ENCODE measurements at places on chromosomes 2 and 18.
A peak's percentile ranks its signal among the peaks of the same experiment; 100 is the strongest.

GRCh38 chr2:165016772-165017411, 61.6 kb upstream of the SLC38A11 start:
- peak; percentile 20 for DNase-seq

DNA sequence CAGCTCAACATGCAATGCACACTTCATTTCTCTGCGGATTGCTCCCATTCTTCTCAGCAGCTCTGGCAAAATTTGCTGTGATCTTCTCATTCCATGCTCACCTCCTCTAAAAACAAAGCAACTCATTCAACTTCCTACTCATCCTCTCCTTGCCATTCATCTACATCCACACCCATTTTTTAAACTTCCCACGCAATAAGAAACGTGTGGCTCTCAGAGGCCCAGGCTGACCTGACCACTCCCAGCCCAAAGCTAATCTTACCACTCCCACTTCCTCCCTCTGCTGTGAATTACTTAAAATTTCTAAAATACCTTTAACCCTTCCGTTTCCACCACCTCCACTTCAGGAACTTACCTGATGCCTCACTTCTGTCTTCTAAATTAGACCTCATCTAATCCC, 15.2 kb downstream of the ABCB11 start:
- no peak for DNase-seq

DNA sequence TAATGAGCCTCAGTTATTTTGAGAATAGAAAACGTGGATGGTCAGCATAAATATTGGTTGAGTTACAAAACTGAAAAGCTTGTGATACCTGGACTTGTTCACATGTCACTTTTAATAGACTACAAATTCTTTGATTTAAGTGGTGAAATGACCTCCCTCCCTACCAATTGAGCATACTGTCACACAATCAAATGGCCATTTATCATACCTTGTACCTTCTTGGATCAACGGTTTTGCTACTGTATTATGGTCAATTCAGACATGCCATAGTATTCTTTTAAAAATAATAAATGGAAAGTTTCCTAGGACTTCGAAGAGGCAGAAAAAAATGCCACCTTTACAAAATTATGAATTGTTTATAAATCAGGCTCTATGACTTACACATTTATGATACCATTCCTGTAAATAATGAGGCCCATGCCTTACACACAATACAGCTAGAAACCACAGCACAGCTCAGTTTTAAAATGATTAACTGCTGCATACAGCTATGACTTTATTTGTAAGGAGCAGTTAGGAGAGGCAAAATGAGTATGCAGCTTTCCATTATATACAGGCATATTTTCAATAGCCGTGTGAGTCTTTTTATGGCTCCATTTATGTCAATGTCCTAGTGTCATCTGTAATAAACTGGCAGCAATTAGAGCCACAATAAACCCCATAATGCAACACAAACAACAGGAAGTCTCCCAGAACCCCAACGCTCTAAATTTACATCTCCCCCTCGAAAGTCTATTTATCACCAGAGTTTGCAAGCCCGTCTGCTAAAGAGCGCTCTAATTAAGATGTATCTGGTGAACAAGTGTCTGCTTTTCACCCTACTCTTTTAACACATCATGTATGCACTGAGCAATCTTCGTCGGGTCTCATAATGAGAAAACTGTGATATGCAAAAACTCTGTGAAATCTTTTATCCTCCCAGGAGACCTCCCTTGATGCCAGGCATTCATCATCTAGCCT, 176.1 kb downstream of the ZNF521 start:
- DNase-seq, result no peak

- no peak for DNase-seq
Measured at GRCh38 chr2:233360771-233361176, 6.5 kb downstream of the DGKD start.

DNA sequence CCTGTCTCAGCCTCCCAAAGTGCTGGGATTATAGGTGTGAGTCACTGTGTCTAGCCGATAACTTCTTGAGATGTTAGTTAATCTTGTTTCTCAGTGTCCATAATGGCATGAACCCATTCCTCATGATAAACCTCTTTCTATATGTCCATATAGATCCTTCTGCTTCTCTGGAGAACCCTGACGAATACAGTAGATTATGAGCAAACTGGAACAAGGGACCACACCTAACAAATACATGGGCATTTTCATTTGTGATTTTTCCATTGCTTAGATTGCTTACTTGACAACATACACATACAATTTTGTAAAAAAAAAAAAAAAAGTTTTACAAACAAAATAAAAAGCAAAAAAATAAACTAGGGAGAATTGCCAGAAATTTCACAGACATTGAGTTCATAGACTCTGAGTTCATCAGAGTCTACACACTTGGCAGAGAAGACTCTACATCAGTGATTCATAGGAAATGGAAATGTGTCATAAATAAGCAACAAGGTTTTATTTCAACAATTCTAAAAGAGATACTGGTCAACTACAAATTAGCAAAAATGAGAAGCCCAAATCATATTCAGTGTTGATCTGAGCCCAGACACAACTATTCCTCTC, 96.7 kb downstream of the GALR1 start:
- DNase-seq, result no peak

DNA sequence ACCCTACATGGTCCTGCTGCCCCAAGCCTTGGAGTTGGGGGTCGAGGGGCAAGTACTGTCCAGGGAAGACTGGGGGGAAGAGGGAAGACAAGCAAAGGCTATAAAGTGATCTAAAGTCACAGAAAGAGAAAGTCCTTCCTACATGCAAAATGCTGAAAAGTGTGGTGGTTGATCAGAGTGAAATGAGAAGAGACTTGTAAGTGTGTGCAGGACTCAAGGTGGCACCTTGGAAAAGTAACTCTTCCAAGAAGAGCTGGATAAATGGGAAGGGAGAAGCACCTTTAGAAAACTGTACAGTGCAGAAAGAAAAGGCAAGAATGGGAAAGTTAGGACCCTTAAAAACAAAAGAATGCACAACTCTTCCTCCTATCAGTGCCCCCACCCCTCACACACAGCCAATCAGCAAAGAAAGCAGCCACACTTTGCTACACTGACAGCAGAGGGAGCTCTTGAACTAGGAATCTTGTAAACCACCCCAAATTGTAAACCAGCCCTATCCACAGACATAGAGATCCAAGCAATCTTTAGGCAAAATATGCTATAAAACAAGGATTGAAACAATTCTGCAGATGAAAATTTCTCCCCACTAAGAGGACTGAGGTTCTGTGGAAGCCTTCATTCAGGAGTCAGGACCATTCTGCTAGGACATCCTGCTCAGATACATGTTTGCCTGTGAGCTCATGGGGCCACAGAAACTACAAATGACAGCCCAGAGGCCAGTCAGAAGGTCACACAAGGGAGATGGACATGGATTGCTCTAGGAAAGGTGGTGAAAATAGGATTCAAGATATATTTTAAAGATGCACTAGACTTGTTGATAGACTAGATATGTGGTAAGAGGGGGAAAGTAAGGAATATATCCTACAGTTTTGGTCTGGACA, 146.4 kb downstream of the FTCDNL1 start:
- no peak for DNase-seq

- DNase-seq, result no peak
Measured at GRCh38 chr2:66439812-66440542, 5.1 kb downstream of the MEIS1 start.

DNA sequence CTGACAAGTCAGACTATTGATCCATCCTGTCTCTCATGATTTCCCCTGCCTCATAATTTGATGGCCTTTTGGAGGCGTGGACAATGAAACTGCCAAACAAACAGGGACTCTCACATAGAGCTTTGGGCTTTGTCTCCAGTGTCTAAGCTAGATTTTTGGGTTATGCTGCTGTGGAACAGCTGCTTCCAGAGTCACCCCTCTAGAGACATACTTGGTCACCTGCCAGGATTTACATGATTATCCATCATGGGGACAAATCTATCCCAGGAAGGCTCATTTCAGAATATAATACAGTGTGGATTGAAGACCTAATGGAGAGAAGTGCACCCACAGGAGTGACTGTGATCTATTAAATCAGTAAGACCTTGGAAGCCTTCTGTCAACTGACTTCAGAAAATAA, 159.6 kb downstream of the SLC8A1 start:
- no peak for DNase-seq

GRCh38 chr18:50679056-50679455, 119.2 kb downstream of the MAPK4 start:
- DNase-seq, result no peak

- peak; percentile 84 for DNase-seq
Measured at GRCh38 chr2:98704499-98705332, 26.2 kb downstream of the MGAT4A start.

DNA sequence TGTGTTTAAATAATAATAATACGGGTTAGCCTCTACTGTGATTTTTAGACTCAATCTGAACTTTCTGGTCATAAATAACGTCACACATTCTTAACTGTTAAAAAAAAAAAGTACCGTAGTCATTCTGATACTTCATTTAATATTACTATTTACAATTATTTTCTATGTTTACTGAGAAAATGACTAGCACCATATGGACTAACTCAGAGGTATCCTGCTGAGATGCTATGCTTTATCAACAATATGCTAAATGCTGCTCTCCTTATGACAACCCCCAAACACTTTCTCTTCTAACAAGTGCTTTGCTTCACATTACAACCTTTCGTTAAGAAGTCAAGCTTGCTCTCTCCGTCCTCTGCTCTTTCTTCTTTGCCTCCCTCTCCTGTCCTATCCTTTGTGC, 182.1 kb downstream of the AFF3 start:
- no peak for DNase-seq

DNA sequence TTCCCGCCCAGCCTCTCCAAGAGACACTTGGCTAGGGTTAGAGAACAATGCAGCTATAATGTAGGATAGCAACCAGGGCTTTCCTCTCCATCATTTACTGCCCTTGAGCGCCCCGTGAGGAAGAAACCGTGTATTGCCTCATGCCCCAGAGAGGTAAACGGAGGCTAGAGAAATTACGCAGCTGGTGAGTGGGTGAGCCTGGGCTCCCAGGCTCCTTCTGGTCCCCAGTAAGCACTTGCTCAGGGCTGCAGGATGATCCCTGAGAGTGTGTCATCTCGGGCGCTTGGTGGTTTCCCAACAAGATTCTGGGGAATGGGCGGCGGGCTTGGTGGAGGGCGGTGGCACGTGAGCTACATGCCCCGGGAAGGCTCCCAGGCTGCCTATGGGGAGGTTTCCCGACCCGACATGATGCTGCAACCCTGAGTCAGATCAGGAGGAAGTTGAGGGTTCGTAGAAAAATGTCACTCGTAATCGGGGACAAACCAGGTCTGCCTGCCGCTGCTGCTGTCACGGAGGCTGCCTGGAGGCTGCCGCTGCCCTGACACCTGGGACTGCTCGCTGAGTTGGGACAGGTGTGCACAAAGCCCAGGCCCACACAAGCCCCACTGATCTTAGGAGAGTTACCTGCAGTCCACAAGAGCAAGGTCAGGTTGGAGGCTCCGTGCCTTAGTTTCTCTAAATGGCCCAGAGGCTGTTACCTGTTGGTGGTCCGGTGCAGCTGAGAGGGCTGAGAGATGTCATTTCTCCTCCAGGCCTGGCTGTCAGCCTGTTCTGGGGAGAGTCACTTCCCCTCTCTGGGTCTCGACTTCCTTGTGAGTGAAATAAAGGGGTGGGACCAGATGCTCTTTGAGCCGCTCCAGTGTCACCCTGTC, at the start of gene GPR55:
GPR55 (minus strand) TSS at position 773 of the 872 bp plus-strand sequence. CDS start 14,280 bp downstream, outside the sequence.
- no peak for DNase-seq

- DNase-seq, result no peak
Measured at GRCh38 chr2:73426176-73426575, 40.5 kb downstream of the ALMS1 start.

DNA sequence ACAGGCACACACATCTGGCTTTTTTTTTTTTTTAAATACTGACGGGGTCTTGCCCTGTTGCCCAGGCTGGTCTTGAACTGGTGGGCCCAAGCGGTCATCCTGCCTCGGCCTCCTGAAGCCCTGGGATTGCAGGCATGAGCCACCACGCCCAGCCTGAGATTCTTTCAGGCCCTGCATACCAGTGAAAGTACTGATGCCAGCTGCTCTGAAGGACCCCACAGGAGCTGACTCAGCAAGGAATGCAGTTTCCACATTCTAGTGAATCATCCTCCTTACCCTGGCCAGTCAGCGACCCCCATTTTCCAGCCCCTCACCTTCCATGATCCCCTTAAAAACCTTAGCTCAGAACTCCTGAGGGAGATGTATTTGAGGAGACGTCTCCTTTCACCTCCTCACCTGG, 5.8 kb upstream of the DTYMK start:
- DNase-seq, result no peak

DNA sequence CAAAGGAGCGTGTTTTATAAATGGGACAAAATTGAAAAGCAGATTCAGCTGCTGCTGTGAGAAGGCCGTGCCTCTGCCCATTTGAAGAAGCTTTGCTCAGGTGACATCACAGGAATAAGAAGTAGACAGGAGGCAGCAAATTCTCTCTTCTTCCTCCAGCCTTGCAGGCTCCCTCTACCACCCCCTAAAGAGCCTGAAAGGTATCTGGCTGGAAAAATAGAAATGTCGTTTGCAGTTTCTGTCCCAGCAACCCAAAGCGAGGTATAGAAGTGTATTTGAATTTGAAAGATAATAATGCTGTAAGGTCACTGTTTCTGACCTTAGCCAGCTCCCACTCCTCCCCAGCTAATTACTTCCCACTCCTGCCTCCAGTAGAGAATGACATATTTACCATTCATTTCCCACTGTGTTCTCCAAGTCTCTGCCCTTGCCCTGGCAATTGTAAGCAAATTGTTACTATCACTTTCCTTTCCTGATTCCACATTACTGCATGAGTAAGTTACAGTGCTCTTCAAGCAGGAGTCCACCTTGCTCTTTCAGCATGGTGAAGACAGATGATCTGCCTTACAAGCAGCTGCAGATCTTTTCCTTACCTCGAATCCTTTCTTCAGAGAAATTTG, 56.8 kb upstream of the RASGRP3 start:
- DNase-seq, result no peak

- DNase-seq, result no peak
Measured at GRCh38 chr2:240182476-240182875, 42.0 kb upstream of the OTOS start.

DNA sequence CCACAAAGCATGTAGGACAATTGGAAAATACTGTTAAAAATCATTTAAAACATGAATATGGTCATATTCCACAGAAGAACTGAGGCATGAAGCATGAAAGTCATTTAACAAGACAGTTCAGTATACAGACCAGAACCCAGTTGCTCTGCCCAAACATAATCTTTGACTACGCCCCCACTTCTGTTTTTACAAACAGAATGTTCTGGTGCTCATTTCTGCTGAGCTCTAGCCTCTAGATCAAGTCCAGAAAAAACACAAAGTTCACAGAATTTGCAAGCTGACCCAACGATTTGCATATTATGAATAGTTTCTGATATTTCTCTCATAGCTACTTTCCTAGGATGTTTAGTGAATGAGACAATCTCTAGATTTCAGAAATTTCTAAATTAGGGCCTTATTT, 424.9 kb downstream of the PID1 start:
- no peak for DNase-seq

DNA sequence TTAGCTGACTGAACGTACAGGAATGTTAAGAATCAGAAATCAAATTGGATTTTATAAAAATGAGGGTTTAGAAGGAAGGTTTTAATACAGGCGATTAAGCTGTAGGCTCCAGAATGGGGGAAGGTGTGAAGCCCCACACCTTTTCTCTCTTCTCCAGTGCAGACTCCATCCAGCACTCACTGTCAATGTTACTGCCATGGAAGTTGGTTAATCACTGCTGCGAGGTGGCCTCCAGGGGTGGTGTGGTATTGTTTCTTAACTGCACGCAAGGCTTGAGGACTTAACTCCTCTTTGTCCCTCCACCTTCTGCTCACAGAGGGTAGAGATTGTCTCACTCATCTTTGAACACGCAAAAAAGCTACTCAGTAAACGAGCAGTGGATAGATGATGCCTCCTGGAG, 26.9 kb upstream of the YWHAQ start:
- DNase-seq, result no peak

GRCh38 chr18:23735021-23735464, 45.8 kb downstream of the LAMA3 start:
- DNase-seq, result no peak

Data from SHP77 treated with DMSO at 0.1 percent for 48 hours (cell line).